Omental fat pad (tissue), 4 donors: ENCODE measurements at places on chromosomes 5 and 9. TPM values are rescaled to one million over a fixed set of nuclear protein-coding genes. Genes with fewer than 3 reads are reported as not detected.

DNA sequence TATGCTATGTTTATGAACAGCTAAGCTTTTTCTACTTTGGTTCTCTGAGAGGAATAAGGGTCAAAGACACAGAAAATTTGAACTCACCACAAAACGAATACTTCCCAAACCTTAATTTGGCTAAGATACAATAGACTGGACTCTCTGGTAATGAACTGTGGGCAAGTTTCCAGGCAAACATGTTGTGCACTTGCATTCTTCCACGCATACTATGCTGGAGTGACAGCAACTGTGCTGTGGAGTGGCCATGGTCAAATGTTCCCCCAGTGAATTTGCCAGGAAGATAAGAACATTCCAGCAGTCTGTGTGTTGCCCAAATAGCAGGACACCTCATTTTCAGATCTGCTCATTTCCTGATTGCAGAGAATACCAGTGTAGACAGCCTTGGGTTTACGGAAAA lies 275.3 kb upstream of the IL12B start:
- DNase-seq: no peak

- DNase-seq: no peak
Measured at GRCh38 chr5:122182491-122182921, 53.2 kb downstream of the ZNF474 start.

ADAMTS16 gene
- total RNA-seq: 0.50 TPM

DNA sequence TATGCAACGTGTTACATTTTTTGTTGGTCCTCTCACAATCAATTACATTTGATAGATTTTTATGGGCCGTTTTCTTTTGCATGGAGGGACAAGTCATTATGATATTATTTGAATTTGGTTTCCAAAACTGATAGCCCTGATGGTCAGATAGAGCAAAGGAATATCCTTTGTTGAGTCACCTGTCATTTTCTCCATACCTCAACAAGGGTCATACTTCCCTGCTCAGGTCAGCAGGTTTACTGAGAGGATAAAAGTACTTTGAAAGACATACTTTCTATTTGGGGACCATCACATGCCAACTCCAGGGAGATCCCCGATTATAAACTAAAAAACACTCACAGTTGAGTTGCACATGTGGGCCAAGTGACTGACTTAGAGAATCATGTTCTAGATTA lies 132.9 kb downstream of the SUSD1 start:
- no peak for DNase-seq

- DNase-seq: no peak
Measured at GRCh38 chr9:6901180-6901579, 143.4 kb downstream of the KDM4C start.

DNA sequence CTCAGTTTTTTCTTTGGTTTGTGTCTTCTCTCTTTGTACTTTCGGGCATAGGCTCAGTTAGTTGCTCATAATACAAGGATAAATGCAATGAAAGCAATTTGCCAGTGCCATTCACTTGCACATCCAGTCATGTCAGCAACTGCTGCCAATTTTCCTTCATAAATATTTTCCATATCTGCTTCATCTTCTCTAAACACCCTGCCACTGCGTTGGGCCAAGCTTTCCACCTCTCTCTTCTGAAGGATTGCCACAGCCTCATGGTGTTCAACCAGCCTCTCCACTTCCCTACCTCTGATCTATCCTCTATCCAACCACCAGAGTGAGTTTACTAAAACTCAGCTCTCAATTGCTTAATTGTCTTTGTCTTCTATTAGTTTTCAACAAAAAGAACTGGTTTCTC lies 192.5 kb upstream of the ZNF462 start:
- DNase-seq: no peak

AJM1 gene
- 0.74 TPM for total RNA-seq

DNA sequence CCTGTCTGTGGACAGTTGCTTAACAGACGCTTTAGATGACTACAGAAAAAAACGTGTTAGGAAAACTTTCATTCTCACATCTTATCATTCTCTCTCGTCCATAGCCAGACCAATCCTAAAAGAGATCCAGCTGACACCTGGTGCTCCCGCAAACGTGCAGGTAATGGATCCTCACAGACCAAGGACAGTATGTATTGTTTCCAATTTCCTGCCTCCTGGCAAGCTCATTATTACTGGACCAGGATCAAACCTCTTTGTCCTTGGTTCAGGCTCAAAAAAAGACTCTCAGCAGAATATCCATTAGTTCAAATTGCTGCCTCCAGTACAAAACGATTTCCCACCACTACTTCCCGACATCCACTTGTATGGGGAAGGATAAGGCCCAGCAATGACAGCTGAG lies 62.4 kb downstream of the SERINC5 start:
- no peak for DNase-seq

DNA sequence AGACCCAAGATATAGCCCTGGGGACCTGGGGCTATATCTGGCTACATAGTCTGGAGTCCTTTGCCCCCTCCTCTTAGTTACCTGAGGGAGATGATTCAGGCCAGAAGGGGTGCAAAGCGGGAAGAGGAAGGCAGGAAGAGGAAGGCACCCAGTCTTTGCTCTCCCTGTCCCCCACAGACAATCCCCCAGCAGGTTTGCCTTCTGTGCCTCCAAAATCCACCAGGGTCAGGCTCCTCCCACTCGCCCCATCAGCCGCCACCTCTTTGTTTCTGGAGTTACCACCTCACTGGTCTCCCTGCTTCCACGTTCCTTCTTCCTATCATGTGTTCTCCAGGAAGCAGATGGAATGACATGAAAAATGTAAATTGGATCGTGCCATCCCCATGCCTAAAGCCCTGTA lies 31.2 kb upstream of the FABP6 start:
- DNase-seq: no peak

DNA sequence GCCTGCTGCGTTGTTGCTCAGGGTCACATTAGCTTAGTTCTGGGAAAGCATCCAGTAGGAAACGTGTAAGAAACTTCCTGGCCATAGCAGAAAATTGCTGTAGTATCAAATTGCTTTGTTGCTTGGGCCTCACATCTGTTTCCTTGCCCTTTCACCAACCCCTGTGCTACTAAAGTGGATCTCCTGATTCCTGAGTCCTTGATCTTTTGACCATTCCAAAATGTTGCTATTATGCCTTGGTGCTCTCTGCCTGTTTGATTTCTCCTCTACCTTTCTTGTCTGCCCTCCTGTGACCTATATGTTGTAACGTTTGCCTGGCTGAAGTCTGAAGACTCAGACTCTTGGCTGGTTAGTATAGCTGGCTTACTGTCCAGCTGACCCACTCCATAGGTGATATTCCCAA lies 350.5 kb downstream of the ADGRV1 start:
- no peak for DNase-seq

- DNase-seq: no peak
Measured at GRCh38 chr5:154758977-154759376, 3.8 kb downstream of the LARP1 start.

- no peak for DNase-seq
Measured at GRCh38 chr9:90778746-90779145, 22.9 kb upstream of the SYK start.

ANKRD20A1 gene
- total RNA-seq: 2.5 TPM

DNA sequence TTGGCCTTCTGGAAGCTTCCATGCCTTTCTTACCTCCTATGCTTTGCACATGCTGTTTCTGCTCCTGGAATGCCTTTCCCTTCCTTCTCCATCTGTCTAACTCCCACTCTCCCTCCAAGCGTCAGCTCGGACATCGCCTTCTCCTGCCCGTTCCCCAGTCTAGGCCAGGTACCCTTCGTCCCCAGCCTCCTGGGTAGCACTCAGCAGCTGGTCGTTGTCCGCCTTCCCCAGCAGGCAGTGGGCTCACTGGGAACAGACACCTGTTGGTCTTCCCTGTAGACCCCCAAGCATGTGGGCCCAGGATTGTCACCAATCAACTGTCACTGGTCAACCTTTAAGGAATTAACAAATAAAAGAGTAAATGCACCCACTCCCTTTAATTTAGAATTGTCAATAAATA lies 202.2 kb downstream of the RGS3 start:
- no peak for DNase-seq

DNA sequence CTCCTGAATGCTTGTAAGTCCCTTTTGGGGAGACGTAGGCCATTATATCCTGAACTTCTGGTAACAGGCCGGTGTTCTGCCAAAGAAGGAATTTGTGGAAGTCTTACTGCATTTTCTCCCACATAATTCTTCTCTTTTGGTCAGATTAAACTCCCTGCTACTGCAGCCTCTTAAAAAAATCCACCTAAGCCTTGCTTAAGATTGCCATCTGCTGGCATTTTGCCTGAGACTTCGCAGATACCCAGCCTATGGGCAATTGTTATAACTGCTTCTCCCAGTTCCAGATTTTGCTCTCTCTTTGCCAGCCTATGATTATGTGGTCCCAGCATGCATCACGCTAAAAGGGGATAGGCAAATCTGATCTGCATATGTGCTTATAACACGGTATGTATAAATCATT lies 391.6 kb upstream of the CHD1 start:
- no peak for DNase-seq

DNA sequence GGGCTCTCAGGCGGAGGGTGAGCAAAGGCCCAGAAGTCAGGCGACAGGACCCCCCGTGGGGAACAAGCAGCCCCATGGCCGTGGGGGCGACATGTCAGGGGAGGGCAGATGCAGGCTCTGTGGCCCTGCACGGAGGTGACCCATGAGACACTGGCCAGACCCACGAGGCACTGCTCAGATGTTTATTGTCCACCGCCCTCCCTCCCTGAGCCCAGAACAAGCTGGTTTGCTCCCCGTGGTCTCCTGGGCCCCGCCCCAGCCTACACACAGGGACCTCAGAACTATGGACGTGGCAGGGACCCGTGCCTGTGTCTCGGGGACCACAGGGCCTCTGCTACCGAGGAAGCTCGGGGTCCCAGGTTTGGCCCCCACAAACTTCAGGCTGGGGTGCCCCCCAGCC lies 1.9 kb downstream of the FUT7 start:
- DNase-seq: no peak

GRCh38 chr9:123725389-123725788 lies 204.5 kb downstream of the DENND1A start:
- no peak for DNase-seq

TAF11L5 gene
- not detected for total RNA-seq

LCN10 gene
- 3.5 TPM for total RNA-seq

CXCL14 gene
- total RNA-seq: 195 TPM

- DNase-seq: no peak
Measured at GRCh38 chr9:20082831-20083230, 294.0 kb upstream of the SLC24A2 start.

- DNase-seq: no peak
Measured at GRCh38 chr5:6261256-6261655, 117.1 kb downstream of the MED10 start.

CDC20B gene
- not detected for total RNA-seq
